ENCODE measurements at places on chromosomes 5 and 9.

GRCh38 chr9:31671011-31671410, 713.4 kb upstream of the ACO1 start:
- no peak for DNase-seq

- no peak for DNase-seq
These were observed at the start of gene GSN for GRCh38 chr9:121267689-121268597. GSN (plus strand) TSS chr9:121268162; CDS start chr9:121301972, 33,810 bp downstream.

- DNase-seq = no peak
These were observed at the start of gene AK1 for GRCh38 chr9:127877566-127877998. AK1 (minus strand) TSS chr9:127877675; CDS start chr9:127874617, 3,058 bp downstream.

- DNase-seq = no peak
These were observed 46.1 kb downstream of the MVB12B start for GRCh38 chr9:126372716-126373115.

- no peak for DNase-seq
These were observed 55.5 kb downstream of the PCSK1 start for GRCh38 chr5:96377597-96377996.

- no peak for DNase-seq
These were observed 253.3 kb upstream of the SMARCA2 start for GRCh38 chr9:1761807-1762206.

DNA sequence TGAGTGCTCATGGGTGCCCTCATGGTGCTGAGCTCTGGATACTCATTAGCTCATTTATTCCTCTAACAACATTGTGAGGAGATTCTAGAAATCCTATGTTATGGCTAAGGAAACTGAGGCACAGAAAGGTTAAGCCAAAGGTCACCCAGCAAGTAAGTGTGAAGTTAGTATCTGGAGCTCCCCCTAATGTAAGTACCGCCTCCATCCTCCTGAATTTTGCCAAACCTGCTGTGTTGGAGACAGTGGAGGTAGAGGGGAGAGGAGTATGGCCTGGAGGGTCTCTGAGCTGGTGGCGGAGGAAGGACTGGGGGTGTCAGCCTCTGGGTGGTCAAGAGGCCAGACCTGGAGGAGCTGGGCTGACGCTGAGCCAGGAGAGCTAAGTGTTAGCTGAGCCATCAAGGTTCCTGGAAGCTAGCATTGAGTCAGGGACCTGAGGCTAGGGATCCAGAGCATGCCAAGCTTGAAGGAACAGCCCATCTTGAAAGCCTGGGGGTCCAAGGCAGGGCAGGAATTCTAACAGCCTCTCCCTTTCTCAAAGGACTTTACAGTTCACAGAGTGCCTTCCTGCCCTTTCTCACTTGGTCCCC, 114.8 kb downstream of the RGS3 start:
- no peak for DNase-seq

GRCh38 chr5:3602785-3603502, 7.3 kb downstream of the IRX1 start:
- no peak for DNase-seq

- DNase-seq = no peak
These were observed 45.4 kb downstream of the ALDH1A1 start for GRCh38 chr9:72907421-72907820.

DNA sequence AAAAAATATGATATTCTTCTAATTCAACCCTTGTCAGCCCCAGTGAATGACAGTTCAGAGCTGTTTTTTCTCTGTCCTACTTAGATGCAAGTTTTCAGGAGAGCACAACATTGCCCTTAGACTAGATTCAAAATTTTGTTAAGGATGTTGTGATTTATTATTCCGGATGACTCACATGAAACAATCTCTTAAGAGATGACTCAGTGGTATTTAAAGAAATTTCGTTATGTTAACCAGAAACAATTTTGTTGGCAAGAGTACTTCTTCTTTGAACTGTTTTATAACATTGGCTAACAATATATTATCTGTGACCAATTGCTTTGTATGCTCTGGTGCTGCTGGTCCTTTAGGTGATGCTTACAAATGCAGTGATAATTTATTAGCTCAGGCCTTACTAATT, 132.0 kb downstream of the IZUMO3 start:
- no peak for DNase-seq

GRCh38 chr5:27706832-27707231, 668.4 kb upstream of the CDH9 start:
- no peak for DNase-seq

DNA sequence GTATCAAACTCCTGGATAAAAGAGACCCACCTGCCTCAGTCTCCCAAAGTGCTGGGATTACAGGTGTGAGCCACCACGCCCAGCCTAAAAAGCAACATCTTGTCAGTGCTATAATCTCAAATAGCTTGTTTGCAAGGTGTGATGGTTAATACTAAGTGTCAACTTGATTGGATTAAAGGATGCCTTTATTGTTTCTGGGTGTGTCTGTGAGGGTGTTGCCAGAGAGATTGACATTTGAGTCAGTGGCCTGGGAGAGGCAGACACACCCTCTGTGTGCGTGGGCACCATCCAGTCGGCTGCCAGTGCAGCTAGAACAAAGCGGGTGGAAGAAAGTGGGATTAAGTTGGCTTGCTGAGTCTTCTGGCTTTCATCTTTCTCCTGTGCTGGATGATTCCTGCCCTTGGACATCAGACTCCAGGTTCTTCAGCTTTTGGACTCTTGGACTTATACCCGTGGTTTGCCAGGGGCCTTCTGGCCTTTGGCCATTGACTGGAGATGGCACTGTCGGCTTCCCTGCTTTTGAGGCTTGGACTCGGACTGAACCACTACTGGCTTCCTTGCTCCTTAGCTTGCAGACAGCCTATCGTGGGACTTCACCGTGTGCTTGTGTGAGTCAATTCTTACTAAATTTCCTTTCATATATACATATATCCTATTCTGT, 28.1 kb downstream of the TARS1 start:
- no peak for DNase-seq

DNA sequence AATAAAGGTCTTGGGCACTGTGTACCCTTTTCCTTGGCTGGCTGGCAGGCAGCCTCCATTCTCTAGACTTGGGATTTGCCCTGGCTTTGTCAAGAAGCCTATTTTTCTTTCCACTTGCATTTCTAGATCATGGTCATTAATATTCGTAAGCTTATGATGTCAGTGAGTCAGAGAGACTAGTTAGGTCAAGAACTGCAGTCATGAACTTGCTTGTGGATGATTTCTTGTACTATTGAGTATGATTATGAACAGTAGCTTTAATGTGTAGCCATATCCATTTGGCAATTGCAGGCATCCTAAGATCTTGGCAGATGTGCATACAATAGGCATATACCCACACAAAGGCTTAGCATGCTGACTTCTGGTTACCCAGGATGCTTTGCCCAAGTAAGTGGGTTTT, 186.8 kb upstream of the CLINT1 start:
- DNase-seq = no peak

DNA sequence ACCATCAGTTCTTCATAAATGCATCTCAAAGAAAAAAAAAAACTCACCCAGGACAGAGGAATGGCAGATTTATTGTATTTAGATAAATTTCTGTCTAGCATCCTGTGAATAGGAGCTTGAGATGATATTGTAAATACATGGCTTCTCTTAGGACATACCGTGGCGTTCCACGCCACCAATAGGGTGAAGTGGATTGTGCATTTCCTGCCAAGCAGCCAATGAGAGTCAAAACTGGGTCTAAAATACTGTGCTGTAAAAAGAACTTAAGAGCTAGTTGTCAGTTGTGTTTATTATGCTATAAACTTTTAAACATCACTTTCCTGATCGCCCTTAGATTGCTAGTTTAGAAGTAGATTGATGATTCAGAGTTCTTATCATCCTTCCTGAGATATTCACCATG, 20.9 kb upstream of the TRPM6 start:
- DNase-seq = no peak

DNA sequence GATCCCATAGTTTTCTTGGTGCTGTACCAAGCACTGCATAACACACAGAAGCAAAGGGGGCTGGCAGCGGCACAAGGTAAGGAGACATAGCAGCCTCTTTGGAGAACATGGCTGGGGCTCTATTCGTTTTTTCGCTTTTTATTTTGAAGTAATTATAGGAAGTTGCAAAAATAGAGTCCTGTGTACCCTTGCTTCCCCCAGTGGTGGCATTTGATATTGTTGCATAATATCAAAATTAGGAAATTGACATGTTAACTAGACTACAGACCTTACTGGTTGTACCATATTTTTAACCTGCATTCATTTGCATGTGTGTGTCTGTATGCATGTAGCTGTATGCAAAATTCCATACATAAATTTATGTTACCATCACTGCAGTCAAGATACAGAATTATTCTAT, 6.6 kb upstream of the UBQLN1 start:
- no peak for DNase-seq

Measured in stimulated activated CD8-positive, alpha-beta memory T cell treated with anti-CD3 and anti-CD28 coated beads, Interleukin-15, amount 100 ng/mL, for 1 hour (primary cell).